ENCODE measurements at places on chromosomes 16 and 17.

- peak; percentile 38 for DNase-seq
These were observed 587.7 kb downstream of the MAF start for GRCh38 chr16:79012671-79013434.

DNA sequence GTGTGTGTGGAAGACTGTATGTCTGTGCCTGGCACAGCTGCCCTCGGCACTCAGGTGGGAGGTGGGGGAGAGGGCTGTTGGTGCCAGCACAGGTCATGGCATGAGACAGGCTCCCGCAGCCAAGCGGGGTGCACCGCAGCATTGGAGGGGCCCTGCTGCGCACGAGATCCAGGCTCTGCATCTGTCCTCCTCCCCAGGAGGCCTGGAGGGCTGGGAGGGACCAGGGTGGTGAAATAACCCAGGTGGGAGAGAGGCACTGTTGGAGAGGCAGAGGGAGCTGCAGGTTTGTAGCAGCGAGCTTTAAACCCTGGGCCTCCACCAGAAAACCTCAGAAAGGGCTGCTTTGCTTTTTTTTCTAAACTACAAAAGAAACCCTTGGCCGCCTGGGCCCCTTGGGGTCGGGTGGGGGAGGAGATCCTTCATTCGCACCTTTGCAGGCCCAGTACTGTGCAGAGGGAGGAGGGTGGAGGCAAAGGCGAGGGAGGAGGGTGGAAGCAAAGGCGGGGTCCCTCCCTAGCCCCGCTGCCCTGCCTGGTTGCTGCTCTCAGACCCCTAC, 241.7 kb downstream of the SEC14L1 start:
- DNase-seq = no peak

DNA sequence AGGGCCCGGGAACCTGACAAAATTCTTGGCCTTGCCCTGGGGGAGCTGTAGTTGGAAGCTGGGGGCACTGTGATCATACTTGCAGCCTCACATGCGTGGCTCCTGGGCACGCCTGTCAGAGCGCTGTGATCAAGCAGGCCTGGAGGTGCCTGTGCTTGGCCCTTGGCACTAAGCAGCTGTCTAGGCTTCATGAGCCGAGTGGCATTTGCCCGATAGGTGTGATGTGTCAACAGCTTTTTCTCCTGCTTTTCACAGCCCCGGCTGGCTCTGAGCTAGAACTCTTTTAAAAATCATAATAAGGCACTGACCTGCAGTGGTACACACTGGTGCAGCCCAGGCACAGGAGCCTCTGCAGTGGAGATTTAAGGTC, 113.8 kb downstream of the SOCS1 start:
- DNase-seq = no peak

GRCh38 chr16:88505405-88506082, 52.5 kb downstream of the ZFPM1 start:
- peak; percentile 38 for DNase-seq

DNA sequence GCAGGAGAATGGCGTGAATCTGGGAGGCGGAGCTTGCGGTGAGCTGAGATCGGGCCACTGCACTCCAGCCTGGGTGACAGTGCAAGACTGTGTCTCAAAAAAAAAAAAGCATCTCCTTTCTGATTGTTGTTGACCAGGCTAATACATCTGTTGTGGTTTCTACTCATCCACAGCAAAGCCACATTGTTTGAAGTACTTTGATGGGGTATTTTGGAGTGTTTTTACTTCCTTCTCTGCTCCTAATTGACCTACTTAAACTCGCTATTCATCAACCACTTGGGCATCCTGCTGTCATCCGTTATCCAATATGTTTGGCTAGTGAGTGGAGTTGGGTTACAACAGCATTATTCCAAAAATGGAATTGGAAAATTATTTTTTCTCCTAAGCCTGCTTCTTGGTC, 3.5 kb upstream of the CDC27 start:
- no peak for DNase-seq

DNA sequence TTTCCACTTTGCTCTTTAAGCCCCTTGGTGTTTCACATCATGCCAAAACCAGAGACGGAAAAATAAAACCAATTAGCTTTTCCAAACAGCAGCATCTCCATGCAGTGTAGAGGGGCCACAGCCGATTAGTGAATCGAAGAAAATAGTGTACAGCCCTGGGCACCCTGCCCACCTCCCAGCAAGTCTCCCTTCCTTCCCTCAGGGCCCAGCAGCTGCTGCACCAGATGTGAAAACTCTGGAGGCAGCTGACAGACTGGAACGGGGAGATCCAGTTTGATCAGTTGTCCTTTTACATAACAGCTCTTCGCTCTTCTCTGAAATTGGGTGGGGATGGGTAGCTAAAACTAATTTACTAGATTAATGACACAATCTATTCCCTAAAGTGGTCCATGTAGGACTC, 19.3 kb downstream of the TMEM11 start:
- no peak for DNase-seq

GRCh38 chr17:4501295-4501949, 2.7 kb downstream of the SPNS2 start:
- DNase-seq = no peak

DNA sequence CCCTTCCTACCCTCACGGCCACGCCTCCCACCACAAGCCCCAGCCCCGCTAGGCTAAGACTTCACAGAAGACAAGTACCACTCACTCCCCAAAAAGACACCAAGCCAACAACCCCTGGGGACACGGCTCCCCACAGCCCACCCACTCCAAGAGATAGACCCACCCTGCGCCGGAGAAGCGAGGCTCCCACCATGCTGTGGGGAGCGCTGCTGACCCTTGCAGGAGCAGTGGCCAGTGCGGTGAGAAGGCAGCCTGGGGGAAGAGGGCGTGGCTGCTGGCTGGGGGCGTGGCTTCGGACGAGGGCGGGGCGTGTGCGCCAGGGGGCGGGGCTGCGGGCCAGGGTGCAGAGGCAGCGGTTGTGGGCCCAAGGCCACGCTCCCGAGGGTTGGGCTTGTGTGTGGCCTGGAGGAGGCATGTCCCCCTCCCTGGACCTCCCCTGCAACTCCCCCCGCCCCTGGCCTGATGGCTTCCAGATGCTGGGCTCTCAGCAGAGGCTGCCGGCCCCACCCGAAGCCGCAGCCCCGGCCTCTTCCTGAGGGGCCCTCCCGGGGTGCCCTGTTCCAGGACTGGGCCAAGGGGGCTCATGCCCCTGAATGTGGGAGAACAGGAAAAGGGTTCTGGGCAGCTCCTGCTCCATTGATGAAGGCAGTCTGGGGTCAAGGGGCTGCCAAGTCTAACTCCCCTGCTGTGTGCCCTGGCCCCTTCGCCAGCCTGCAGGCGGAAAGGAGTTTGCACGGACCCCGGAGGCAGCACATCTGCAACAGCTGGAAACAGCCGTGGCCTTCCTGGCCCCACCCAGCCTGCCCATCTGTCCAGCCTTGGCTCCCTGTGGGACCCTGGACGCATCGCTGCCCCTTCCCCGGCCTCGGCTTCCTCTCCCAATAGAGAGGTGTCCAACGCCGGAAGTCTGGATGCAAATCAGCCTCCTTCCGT, 9.1 kb downstream of the TFAP4 start:
- DNase-seq = no peak

- peak; percentile 57 for DNase-seq
These were observed 151.9 kb upstream of the GSE1 start for GRCh38 chr16:85461022-85461813.
